ENCODE measurements at places on chromosomes 3 and 15.

DNA sequence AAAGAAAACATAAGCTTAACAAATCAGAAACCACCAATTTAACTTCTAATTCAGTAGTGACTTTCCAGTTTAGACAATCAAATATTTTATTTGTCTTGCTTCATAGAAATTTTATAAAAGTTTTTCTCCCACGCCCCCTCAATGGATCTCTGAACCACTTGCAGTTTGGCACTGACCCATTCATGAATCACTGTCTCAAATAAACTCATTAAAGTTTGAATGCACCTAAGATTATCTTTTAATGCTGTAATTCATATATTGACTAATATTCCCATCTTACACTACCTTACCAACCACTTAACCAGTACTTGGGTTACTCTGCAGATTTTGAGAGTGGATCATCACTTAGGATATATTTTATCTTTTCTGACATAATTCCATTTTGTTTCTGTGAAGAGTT lies 880.2 kb downstream of the OTOL1 start:
- no peak for DNase-seq

GRCh38 chr3:159007331-159007730 lies 205.5 kb downstream of the MFSD1 start:
- DNase-seq: no peak

DNA sequence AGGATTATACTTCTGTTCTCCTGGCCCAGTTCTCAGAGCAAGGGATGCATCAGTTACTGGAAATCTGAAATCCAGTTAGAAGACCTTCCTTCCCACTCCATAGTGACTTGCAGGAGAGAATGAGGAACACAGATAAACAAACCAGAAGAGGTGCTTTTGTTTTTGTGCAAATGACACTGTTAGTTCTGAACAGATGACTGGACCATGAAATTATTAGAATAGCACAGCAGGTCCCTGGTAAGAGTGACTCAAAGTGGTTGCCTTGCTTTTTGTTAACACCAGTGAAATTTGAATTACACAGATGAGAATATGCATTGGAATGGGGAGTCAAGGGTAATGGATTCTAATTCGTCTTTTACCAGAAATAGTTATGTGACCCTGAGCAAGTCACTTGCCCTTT lies 30.4 kb upstream of the LRIG1 start:
- no peak for DNase-seq

DNA sequence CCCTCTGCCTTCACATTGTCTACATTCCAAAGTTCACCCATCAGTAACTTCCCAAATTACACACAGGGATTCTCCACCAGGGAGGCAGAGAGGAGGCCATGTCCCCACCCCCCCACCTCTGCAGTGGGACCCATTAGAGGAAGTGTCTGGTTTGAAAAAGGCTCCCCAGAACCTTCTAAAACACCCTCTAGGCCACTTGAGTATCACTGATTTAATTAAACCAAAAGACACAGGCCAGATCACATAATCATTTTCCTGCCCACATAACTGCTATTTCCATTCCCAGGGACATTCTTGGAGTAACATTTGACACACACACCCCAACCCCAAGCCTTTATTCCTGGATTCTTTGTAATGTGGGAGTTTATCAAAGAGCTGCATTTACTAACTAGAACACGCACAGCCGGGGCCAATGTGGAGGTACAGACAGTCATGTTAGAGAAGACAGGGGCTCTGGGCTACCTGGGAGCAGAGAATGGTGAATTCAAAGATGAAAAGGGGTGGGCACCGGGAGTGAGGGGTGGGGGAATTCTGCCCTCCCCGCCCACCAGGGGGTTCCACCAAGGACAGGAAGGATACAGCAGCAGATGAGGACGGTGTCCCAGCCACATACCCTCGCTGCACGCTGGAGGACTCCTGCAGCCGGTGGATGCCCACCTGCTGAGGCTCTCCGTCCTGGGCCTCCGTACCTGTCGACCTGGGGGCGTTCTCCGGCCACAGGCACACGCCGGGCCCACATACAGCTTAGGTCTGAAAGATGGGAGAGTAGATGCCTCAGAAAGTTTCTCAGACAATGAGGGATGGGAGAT lies 201.4 kb upstream of the CTNNB1 start:
- no peak for DNase-seq

GRCh38 chr3:72760225-72760624 lies 88.0 kb downstream of the SHQ1 start:
- DNase-seq: no peak

DNA sequence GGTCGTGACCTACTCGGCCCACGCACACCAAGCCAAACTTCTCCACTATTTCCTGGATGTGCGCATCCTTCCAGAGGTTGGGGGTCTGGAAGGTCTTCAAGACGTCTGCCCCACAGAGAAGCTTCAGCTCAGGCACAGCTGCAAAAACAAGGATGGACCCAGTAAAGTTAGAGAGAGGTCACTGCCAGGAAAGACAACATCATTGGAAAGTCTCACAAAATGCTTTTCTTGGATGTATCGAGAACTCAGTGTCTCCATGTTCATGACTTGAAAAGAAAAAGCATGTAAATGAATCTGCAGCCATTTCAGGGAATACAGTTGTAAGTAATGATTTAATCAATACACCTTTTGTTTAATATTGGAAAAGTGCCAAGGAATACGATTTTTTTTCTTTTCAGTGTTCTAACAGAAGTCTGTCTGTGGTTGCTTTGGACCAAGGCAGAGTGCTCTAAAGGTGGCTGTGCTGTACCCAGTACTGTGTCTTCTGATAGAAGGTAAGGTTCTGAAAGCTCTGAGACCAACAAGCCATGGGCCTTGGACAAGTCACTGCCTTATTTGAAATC lies 21.8 kb upstream of the RBP1 start:
- DNase-seq: no peak

DNA sequence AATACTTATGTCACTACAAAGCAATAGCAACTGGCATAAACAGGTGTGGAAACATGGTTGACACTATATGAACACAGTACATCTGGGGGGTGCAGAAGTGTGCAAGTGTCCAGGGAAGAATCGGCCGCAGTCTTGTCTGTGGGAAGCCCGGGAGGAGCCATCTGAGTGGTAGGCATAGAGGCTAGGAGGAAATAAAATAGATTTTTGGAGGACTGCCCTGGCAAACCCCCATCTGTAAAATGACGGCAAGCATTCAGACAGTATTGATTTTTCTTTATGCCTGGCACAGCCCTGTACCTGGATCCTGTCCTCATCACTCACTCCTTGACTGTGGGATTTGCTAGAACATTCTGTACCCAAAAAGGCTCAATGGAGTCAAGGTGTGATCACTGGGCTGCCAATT lies 31.3 kb downstream of the THSD4 start:
- no peak for DNase-seq

- DNase-seq: no peak
Measured at GRCh38 chr3:23873941-23874340, 42.8 kb downstream of the NKIRAS1 start.

DNA sequence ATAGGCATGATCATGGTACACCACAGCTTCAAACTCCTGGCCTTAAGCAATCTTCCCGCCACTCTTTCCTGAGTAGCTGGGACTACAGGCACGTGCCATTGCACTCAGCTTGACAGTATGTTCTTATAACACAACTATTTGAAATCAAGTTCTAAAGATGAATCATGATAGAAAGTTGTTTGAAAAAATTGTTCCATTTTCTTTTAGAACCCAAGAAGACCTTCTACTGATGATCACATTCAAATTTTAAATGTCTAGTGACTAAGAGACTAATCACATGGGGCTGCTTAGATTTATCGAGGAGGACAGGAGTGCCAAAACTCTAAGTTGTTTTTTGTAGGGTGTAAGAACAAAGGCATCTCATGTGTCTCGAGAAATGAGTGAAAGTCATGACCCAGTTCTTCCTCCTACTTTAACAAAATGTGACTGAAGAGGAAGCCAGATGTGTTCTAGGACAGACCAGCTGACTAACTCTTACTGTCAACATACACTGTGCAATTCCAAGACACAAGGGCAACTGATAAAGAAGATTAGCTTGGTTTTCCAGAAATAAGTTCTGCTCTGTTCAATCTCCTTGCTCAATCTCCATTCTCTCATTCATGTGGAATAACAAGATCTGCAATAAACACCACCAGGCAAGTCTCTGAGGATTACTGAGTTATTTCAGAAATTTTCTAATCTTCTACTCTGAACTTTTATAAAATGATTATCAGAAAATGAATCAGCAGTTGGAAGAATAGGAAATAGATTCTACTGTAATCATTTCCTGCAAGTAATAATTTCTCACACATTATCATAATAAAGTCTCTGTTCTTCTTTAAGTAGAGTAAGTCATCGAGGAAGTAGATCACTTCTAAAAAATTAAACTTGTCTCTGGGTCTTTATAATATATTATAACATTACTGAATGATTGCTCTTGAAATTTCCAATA lies 122.6 kb upstream of the CCNL1 start:
- DNase-seq: no peak

DNA sequence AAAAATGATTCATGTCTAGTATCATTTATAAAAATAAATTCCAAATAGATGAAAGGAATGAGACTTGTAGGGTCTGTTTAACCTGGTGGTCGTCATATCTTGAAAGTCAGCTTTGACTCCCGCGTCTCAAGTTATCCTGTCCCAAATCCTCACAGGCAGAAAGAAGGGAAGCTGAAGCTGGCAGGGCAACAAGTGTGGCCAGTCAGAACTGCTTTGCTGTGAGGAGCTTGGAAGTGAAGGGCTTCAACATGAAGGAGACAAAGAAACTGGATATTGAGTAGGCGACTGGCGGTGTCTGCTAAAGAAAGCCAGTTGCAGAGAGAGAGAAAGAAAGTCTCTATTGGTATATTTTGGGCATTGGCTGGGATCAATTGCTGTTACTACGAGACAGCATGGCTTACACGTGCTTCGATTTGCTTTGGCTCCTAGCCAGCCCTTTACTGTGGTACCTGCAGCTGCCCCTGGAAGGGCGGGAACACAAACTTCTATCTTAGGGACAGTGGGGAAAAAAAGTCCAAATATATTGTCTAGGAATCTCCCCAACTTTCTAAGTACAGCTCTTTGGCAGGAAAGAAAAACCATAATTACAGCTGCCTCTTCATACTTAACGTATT lies 107.2 kb downstream of the CHST2 start:
- DNase-seq: no peak

DNA sequence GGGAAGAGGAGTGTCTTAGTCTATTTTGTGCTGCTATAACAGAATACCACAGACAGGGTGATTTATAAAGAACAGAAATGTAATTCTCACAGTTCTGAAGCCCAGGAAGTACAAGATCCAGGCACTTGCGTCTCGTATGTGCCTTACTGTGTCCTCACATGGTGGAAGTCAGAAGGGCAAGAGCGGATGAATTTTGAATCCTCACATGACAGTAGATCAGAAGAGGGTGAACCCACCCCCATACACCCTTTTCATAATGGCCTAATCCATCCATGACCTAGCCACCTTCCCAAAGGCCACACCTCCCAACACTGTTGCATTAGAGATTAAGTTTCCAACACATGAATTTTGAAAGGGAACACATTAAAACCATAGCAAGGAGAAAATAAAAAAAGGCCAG lies 18.7 kb upstream of the ANXA2 start:
- no peak for DNase-seq

DNA sequence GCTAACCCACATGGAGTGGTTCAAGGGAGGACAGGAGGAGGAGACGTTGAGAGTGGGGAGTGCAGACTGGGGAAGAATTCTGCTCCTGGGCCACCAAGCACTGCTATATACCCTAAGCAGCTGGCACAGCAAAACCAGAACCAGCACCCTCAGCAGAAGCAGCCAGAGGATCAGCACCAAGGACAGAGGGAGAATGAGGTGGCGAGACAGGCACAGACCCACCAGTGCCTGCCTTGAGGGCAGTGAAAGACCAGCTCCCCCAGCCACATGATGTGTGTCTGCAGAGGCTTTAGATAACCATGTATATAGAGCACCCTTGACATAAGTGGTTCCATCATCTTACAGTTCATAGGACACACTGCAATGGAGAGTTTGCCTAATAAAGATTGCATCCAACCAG lies 319.0 kb downstream of the GABRB3 start:
- no peak for DNase-seq

DNA sequence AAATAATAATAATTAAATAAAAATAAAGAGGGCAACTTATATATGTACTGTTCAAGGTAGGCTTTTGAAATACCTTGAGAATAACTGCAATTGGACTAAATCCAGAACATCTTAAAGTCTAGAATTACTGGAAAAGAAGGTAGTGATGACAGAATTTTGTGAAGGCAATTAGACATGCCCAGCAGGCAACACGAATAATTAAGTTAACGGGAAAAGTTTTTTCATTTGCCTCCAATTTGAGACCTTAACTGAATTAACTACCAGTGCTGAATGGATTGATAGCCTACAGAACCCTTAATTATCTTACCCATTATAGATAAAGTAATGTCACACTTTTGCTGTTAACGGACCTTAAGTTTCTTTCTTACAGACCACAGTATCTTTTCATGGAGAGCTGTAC lies 13.3 kb downstream of the COX5A start:
- DNase-seq: no peak

GRCh38 chr15:92647467-92648163 lies 8.0 kb downstream of the FAM174B start:
- no peak for DNase-seq

GRCh38 chr3:108388136-108389132 lies 92.1 kb downstream of the HHLA2 start:
- no peak for DNase-seq

Measured in CD4-positive, alpha-beta T cell treated with Interleukin-6 for 4 hours (primary cell).